ENCODE measurements at places on chromosomes 6 and 20.
A peak's percentile ranks its signal among the peaks of the same experiment; 100 is the strongest.

- peak; percentile 8 for DNase-seq
Measured at GRCh38 chr6:5674141-5674540, 332.6 kb downstream of the NRN1 start.

- DNase-seq = no peak
Measured at GRCh38 chr6:140809694-140810101, 1323.0 kb upstream of the GJE1 start.

- peak; percentile 85 for DNase-seq
Measured at GRCh38 chr6:46453216-46453615, 38.0 kb downstream of the RCAN2 start.

DNA sequence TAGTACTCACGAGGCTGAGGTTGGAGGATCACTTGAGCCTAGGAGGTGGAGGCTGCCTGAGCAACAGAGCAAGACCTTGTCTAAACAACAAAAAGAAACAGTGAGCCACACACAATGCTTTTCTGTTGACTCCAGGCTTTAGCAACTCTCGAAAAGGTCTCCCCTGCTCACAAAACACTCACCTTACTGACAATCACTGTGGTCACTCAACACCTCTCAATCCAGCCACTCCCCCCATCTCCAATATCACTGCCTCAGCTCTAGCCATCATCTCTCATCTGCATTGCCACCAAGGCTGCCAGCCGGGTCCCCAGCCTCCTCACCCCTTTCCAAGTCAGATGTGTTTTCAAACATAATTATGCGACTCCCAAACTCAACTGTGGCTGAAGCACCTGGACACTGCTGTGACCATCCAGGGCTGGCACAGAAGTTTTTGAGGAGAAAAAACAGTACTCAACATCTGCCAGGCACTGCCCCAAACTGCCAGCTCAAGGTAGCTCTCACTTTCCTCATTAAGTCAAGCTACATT lies 218.0 kb upstream of the ARID1B start:
- no peak for DNase-seq

DNA sequence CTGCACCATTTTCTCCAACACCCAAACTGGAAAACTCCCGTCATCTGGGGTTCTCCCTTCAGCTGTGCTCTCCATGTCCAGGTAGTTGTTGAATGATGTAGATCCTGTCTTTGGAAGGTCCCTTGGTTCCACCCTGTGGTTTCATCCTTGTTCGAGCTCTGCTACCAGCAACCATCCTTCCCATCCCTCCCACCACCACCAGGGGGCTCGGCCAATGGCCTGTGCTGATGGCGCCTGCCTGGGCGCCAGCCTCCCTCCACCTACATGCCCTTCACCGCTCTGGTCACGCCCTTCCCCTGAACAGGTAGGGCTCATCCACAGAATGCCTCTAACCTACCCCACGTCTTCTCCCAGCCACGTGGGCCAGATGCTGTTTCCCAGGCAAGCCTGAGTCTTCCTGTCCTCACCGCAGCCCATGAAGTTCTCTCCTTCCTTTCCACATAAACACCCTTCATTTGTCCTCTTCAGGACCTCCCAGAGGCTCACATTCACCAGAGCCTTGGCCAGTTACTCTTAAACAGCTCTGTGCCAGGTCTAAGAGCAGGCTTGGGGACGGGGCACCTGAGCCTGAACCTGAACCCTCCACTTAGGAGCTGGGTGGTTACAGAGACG lies 75.1 kb upstream of the DUSP22 start:
- no peak for DNase-seq

GRCh38 chr20:40538131-40538530 lies 150.9 kb downstream of the MAFB start:
- no peak for DNase-seq

GRCh38 chr6:154239392-154239791 lies 117.2 kb downstream of the IPCEF1 start:
- DNase-seq = no peak

DNA sequence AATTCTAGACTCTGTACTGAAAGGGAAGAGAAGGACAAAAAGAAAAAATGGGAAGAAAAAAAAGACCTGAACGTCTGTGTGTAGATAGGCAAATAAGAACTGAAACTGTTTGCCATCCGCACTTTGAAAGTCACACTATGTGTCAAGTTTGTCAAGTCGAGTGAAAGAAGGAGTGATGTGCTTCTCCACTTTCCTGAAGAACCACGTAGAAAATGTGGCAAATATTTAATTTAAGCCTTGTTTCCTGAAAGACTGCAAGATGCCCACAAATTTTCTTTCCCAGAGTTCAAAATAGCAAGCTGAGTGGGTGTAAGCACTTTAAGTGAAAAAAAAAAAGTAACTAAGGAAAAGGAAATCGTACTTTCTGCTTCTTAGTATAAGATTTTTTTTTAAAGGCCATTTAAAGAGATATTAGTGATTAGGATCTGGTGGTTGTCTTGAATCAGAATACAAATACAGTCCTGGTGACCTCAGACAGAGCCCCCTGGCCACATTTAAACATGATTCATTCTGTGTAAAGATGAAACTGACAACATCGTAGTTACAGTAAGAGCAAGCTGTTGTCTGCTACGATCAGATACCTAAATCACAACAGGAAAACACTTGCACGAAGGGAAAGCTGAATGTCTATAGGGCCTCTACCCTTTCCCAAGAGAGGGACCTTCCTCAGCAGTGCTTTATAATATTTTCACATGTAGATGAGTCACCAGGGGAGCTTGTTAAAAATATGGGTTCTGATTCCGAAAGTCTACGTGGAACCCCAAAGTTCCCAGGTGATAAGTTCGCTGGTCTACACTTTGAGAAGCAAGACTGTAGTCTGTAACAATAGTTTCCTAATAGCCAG lies 102.3 kb downstream of the HIVEP2 start:
- peak; percentile 70 for DNase-seq

DNA sequence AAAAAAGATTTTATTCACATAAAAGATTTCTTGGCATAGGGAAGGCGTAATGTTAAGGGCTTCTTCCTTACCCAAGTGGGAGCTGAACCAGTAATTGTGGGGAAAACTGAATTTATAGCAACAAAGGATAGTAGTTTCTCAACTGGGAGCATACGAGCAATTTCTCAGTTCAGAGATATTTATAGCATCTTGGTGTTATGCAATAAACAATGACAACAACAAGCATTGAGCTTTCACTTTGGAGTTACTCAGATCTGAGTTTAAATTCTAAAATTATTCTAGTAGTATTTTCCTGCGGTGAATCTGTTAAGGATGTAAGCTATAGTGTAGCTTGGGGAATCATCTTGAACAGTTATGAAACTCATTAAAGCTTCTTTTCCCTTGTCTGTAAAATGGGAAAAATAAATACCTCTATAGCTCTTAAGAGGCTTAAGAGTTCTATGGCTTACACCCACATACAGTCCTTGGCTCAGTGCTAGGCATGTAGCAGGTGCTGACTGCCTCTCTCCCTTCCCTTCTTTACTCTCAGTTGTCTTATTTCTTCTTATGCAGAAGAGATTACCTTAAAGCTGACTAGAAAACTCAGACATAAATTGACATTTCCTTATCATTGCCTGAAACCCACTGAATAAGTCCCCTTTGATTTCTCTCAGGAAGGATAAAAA lies 58.8 kb downstream of the SAMD5 start:
- peak; percentile 20 for DNase-seq

DNA sequence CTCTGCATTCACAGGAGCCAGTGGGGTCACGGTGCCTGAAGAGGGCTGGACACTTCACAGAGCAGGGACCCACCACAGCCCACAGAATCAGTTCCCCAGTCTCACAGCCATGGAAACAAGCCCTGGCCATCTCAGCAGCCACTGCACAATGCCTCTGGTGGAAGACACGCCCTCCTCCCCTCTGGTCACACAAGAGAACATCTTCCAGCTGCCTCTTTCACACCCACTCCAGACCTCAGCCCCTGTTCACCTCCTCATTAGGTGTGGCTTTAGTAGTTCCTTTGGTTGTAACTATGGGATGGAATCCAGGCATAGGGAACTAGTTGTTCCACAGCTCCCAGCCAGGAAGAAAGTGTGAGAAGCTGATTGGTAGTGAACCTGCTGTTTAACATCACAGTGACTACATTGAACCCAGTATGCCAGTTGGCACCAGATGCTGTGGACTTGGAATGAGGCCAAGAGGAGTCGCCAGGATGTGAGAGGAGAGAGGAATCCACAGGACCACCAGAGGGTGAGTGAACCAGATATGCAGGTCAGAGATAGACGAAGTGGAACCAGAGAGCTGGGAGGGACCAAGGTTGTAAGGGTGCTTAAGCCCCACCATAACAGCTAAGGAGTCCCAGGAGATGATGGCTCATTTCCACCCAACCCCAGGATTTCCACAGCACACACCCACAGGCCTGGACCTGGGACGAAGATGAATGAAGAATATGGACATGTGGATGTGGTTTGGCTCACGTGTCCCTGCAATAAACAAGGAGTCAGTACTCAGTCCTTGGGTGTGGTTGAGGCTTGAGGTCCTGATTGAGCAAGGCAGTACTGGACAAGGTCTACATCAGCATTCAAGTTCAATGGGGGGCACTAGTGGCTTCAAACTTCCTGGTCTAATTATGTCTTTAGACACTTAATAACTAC lies 8.8 kb upstream of the BTN3A3 start:
- peak; percentile 94 for DNase-seq

GRCh38 chr20:25341716-25342680 lies 48.6 kb downstream of the ABHD12 start:
- no peak for DNase-seq

- DNase-seq = no peak
Measured at GRCh38 chr6:1669996-1670395, 60.3 kb downstream of the FOXC1 start.

- no peak for DNase-seq
Measured at GRCh38 chr6:166387642-166388289, 5.0 kb upstream of the MPC1 start.

- DNase-seq = no peak
Measured at GRCh38 chr6:41043151-41043550, 884 bp downstream of the TSPO2 start.

DNA sequence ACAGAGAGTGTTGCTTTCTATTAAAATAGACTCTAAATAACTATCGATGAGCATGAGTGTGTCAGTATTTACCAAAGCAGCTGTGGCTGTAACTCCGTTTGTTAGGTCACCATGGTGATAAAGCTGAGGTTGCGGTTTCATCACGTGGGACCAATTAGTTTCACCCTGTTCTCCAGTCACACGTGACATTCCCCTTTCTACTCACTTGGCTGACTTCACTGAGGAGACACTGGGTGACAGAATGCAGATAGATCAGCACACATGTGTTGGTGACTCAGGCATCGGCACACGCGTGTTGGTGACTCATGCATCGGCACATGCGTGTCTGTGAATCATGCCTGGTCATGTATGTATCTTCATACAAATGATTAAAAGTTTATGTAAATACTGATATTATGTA lies 285.4 kb downstream of the THBS2 start:
- peak; percentile 100 for DNase-seq

DNA sequence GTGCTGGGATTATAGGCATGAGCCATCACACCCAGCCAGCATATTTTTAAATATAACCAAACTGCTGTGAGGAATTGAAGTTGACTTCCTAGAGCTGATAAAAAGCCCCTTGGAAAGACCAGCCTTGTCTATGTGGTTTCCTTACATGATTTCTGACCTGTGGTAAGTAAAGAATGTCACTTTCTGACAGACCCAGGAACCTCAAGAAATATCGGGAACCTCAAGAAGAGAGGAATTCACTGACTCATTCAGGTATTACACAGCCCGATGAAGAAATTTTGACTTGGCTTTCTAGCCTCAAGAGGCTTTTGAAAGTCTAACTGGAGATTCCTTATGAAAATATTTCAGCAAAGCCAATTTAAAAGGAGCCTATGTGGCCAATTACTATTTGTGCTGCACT lies 71.8 kb downstream of the FOXF2 start:
- peak; percentile 68 for DNase-seq

DNA sequence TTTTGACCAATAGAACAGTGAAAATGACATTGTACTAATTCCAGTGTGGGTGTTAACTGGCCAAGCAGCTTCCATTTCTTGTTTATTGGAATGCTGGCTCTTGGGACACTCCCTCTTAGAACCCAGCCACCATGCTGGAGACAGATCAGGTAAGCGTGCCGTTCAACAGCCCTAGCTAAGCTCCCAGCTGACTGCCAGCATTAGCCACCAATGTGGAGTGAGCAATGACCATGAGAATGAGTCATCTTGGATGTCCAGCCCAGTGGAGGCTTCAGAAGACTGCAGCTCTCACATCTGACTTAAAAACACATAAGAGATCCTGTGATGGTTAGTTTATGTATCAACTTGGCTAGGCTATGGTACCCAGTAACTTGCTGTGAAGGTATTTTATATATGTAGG lies 3.0 kb upstream of the LINC00237 start:
- peak; percentile 38 for DNase-seq

GRCh38 chr6:3748208-3749066 lies 3.1 kb downstream of the PXDC1 start:
- peak; percentile 93 for DNase-seq

GRCh38 chr20:57065646-57066045 lies 200.8 kb downstream of the BMP7 start:
- DNase-seq = no peak

GRCh38 chr20:50491926-50492634 lies 18.1 kb upstream of the PTPN1 start:
- peak; percentile 65 for DNase-seq

DNA sequence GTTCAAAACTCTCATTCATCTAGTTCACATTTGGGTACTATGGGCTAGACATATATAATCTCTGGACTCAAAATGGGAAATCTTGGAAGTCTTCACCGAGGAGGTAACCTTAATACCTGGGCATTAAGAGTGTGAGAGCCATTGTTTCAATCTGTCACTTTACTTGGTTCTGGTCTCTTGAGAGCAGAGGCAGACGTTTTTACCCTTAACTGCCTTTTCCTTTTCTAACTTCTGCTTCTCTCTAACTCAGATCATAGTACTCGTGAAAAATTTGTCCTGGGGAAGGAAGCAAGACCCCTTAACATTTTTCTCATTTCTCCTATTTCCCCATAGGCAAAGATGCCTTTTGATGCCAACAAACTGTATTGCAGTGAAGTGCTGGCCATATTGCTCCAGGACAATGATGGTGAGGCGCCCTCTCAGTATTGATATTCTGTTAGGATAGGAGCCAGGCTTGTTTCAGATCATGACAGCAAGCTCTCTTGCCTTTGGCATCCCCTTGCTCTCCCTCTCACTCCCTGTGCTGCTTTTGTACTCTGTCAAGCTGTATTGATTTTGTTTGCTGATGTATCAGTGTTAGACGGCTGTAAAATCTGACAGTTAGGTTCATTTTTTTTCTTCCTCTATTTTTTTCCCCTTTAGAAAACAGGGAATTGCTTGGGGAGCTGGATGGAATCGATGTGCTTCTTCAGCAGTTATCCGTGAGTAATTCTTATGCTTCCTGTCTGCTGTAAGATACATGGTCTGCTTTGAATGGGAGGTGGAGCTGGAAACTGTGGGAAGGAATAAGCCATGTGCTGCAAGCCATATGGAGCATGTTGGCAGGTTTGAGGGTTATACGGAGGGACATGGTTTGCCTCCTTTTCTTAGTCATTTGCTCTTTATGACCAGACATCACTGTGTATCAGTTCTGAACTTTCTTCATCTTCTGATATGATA lies 83.5 kb downstream of the CTNNBL1 start:
- DNase-seq = peak; percentile 40

GRCh38 chr20:7470912-7471311 lies 469.3 kb downstream of the HAO1 start:
- DNase-seq = no peak

- DNase-seq = no peak
Measured at GRCh38 chr6:63058601-63059000, 152.7 kb upstream of the FKBP1C start.
